Activated T-helper 9 cell treated with anti-CD3 and anti-CD28 coated beads, Interleukin-2, amount 50 U/mL, for 16 hours (primary cell): ENCODE measurements at places on chromosomes 13 and 19.

DNA sequence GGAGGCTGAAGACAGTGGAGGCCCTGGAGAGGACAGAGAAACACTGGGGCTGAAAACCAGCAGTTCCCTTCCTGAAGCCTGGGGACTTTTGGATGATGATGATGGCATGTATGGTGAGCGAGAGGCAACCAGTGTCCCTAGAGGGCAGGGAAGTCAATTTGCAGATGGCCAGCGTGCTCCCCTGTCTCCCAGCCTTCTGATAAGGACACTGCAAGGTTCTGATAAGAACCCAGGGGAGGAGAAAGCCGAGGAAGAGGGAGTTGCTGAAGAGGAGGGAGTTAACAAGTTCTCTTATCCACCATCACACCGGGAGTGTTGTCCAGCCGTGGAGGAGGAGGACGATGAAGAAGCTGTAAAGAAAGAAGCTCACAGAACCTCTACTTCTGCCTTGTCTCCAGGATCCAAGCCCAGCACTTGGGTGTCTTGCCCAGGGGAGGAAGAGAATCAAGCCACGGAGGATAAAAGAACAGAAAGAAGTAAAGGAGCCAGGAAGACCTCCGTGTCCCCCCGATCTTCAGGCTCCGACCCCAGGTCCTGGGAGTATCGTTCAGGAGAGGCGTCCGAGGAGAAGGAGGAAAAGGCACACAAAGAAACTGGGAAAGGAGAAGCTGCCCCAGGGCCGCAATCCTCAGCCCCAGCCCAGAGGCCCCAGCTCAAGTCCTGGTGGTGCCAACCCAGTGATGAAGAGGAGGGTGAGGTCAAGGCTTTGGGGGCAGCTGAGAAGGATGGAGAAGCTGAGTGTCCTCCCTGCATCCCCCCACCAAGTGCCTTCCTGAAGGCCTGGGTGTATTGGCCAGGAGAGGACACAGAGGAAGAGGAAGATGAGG lies 1.5 kb downstream of the PPP1R15A start:
- no peak for DNase-seq

DNA sequence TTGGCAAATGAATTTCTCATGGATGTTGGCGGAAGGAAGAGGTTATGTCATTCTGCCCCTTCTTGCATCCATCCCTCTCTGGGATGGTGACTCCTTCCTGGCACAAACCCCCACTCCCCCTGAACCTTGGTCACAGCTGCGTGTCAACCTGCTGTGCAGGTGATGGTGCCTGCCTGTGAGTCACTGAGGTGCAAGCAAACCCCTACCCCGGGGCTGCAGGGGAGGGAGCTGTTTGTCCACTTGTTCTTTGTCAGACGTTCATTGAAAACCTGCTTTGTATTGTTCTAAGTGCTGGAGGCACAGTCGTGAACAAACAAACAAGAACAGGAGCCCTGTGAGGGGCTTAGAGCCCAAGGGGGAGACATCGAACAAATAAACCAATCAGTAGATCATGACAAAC lies 2.0 kb upstream of the GAPDHS start:
- no peak for DNase-seq

DNA sequence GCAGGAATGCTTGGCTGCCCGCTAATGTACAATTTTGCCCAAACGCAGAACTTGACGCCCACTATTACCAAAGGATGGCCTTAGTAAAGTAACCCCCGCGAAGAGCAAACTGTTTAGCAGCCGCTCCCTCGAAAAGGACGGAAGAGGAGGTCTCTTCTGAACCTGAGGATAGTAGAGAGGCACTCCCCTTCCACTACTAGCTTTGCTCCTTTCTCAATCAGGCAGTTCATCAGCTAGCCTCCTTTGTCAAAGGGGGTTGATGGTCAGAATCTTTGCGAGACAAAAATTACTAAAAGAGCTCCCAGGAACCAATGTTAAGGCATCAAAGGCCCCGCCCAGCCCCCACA lies 534 bp downstream of the CAB39L start:
- DNase-seq = no peak

DNA sequence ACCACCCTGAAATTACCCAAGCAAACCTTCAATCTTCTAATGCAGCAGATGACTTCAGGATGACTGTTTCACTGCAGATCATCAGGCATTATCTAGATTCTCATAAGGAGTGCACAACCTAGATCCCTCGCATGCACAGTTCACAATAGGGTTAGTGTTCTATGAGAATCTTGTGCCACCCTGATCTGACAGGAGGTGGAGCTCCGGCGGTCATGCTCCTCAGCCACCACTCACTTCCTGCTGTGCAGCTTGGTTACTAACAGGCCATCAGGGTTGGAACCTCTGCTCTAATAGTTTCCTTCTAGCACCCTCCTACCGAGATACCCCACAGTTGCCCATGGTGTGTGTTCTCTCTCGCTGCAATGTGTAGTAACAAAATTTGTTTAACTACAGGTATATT lies 442.8 kb downstream of the FGF14 start:
- no peak for DNase-seq

DNA sequence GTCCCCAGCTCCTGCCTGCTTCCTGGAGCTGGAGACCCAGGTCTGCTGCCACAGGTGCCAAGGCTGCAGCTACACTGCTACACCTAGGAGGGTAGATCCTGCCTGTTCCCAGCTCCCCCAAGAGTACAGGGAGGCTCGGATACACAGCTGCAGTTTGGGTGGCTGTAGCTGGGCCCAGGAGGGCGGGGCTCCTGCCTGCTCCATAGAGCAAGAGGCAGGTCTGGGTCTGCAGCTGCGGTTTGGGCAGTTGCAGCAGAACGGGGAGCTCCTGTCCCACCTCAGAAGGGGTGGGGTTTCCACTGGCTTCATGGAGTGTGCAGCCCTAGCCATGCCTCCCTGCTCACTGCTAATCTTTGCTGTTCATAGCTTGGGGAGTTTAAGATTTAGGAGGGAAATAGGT lies 199.0 kb downstream of the NUFIP1 start:
- no peak for DNase-seq

DNA sequence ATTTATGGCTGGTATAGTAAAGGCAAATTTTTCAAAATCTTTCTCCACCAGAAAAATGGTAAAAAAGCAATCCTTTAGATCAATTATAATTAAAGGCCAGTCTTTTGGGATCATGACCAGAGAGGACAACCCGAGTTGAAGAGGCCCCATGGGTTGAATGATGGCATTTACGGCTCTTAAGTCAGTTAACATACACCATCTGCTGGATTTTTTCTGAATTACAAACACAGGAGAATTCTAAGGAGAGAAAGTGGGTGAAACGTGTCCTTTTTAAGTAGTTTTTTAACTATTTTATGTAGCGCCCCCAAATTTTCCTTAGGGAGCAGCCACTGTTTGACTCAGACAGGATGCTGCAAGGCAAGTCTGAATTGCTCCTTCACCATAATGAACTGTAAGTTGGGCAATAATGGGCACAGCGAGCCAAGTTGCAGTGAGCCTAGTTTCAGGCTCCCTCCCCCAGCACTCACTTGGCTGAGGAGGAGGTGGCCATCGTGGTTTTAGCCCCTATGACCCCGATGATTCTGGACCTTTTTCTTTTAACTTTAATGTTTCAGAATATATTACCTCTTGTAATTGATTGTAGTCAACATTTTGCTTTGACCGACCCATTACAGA lies 13.6 kb upstream of the ZNF611 start:
- no peak for DNase-seq

GRCh38 chr19:1264801-1265614 lies 4.1 kb upstream of the CIRBP start:
- no peak for DNase-seq

DNA sequence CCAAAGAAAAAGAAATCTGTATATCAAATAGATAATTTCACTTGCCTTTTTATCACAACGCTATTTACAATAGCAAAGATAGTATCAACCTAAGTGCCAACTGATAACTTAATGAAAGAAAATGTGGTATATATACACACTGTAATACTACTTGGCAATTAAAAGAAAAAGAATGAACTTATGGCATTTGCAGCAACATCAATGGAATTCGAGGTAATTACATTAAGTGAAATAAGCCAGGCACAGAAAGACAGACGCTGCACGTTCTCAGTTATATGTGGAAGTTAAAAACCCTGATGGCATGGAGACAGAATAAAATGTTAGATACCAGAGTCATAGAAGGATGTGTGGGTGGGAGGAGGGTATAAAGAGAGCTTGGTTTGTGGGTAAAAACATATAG lies 1260.5 kb upstream of the PCDH9 start:
- no peak for DNase-seq

- DNase-seq = no peak
Measured at GRCh38 chr19:37763488-37763887, 15.9 kb downstream of the ZNF573 start.

DNA sequence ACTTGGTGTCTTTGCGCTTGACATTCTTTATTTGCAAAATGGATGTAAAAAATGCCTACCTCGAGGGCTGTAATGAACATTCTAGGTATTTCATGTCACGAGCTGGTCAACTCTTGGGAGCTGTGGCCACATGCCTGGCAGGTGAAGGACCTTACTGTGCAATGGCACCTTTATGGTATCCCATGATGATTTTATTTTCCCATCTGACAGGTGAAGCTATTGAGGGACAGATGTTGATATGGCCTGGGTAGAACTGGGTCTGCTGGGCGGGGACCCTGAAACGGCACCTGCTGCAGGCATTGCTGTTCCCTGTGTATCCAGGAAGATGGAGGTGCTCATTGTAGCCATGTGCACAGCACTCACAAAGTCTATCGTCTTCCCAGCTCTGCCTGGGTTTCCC lies 332.2 kb downstream of the TEX29 start:
- DNase-seq = no peak
